ENCODE measurements at places on chromosomes 13 and 19.

GRCh38 chr19:7292950-7293761 lies 1.1 kb downstream of the INSR start:
- no peak for DNase-seq

DNA sequence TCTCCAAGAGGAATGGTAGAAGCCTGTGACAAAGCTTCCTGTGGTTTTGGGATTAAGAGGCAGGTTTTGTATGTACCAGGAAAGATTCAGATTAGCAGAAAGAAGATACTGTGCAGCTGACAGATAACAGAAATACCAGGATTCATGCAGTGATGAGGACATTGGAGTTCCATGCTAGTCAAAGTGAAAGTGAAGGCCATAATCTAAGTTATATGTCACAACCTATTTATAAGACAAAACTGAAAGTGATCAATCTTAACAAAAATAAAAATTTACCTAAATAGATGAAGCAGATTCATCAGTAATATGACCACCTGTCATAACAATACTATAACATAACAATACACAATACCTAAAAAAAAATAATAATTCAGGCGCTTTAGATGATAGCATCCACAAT lies 1305.2 kb upstream of the PCDH9 start:
- DNase-seq: no peak

DNA sequence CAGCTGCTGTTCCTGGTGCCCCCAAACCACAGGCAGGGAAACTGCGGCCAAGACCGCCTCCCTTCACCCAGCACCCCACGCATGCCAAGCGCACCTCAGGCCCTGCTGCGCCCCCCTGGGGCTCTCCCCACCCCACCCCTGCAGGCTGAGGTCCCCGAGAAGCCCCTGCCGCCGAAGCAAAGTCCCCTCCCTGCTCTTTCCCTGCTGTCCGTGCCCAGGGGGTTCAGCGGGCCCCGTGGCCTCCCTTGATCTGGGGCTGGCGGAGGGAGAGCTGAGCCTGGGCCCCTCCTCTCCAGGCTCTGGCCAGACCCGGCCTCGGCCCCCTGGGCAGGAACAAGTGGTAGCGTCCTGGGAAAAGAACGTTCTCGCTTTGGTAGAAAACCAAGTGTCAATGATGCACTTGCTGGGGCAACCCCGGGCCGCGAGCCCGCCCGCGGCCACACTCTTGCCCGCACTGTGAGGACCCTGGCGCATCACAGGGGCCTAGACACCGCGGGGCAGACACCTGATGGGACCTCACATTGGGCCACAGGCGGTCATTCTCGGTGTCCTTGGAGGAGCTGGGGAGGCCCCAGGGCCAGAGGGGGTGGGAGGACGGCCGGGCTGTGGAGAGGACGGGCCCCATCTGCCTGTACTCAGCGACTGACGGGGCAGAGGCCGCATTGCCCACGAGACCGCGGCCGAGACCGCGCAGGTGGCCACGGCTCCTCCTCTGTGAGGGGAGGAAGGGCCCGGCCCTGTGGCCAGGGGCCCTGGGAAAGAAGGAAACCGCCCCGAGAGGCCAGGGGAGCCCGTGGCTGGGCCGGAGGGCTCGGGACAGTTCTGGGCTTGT lies 29.0 kb downstream of the GPX4 start:
- no peak for DNase-seq

- DNase-seq: no peak
Measured at GRCh38 chr13:113413898-113414282, 39.4 kb downstream of the ADPRHL1 start.

- peak; percentile 66 for DNase-seq
Measured at GRCh38 chr19:17402982-17403855, 2.2 kb downstream of the BST2 start.

DNA sequence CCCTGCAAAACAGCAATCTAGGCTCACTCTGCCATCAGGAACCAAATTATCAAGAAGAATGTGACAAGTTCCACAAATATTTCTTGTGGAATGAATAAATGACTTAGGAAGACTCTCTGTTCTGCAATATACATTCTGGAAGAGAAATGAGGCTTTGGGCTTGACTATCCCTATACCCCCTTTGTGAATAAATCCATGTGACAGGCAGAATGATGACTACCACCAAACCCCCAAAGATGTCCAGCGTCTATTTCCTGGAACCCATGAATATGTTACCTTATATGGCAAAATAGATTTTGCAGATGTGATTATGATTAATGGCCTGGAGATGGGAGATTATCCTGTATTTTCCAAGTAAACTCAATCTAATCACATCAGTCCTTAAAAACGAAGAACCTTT lies 139.3 kb downstream of the ENOX1 start:
- DNase-seq: no peak

- no peak for DNase-seq
Measured at GRCh38 chr13:67318398-67318797, 88.3 kb upstream of the PCDH9 start.

GRCh38 chr19:56740501-56740900 lies 68.9 kb upstream of the ZNF835 start:
- no peak for DNase-seq
